ENCODE measurements at places on chromosomes 2 and 18. TPM values are rescaled to one million over a fixed set of nuclear protein-coding genes. Genes with fewer than 3 reads are reported as not detected.

The IL36RN gene
- 1.9 TPM for total RNA-seq

The EEF1B2 gene
- 816 TPM for total RNA-seq

The LIMS3 gene
- not detected for total RNA-seq

The DPYSL5 gene
- not detected for total RNA-seq

The DQX1 gene
- total RNA-seq: 1.6 TPM

The CYBRD1 gene
- total RNA-seq: 14.5 TPM

The POTEF gene
- not detected for total RNA-seq

All from bronchial epithelial cell (primary cell).